PC-9 (cell line): ENCODE measurements at places on chromosomes 7 and 10. TPM values are rescaled to one million over a fixed set of nuclear protein-coding genes. Genes with fewer than 3 reads are reported as not detected.
A peak's percentile ranks its signal among the peaks of the same experiment; 100 is the strongest.

DNA sequence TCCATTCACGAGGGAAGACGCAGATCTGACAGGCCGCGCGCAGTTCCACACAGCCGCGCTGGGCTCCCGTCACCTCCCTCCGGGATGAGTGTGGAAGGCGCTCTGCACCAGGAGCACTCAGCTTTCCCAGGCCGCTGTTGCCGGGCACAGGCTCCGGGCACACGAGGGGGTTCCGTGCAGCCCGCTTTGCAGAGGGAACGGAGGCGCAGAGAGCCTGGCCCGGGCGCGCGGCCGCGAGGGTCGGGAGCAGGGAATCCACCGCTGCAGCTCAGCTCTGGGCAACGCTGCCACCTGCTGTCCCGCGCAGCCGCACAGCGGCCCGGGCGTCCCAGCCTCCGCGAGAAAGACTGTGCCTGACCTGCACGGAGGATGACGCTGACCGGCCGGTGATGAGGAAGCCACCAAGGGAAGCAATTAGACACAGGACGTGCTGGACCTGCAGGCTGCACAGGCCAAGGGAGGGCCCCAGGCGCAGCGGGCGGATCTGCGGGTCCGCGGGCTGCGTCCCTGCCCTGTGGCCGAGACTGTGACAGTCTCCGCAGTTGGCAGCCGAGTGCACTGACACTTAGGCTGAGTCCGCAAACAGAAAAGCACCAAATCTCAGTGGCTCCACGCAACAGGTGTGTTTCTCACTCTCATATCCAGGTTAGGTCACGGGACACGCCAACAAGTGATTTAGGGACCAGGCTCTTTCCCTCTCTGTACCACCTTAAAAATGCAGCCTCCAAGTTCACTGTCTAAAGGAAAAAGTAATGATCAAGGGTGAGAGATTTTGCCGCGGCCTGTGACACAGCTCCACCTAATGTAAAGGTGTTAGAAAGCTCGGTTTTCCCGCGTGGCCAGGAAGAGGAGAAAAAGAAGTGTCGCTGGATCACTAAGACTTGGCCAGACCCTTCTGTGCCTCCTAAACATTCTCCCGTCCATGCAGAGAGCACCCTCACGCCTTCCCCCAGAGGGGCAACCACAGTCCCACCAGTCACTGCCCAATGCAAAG is 94.5 kb downstream of the SEC61G start:
- no peaks in the 10 kb centered on the region for H3K4me1 ChIP-seq
- DNase-seq: peak; percentile 54
- peaks cover 83% of the 10 kb centered on the region for H3K27me3 ChIP-seq
- peak overlapping the region; percentile 41; the same call in 1 of the 2 replicates for H3K4me3 ChIP-seq
- H3K27ac ChIP-seq: no peak overlapping the region

Gene COL17A1
- total RNA-seq: 31.6 and 41.3 TPM in 2 replicates

- H3K4me1 ChIP-seq: no peaks in the 10 kb centered on the region
- H3K36me3 ChIP-seq: no peaks in the 10 kb centered on the region
- no peak overlapping the region for H3K4me3 ChIP-seq
- no peak for DNase-seq
These were observed 26.5 kb upstream of the BET1 start for GRCh38 chr7:94030634-94031033.

DNA sequence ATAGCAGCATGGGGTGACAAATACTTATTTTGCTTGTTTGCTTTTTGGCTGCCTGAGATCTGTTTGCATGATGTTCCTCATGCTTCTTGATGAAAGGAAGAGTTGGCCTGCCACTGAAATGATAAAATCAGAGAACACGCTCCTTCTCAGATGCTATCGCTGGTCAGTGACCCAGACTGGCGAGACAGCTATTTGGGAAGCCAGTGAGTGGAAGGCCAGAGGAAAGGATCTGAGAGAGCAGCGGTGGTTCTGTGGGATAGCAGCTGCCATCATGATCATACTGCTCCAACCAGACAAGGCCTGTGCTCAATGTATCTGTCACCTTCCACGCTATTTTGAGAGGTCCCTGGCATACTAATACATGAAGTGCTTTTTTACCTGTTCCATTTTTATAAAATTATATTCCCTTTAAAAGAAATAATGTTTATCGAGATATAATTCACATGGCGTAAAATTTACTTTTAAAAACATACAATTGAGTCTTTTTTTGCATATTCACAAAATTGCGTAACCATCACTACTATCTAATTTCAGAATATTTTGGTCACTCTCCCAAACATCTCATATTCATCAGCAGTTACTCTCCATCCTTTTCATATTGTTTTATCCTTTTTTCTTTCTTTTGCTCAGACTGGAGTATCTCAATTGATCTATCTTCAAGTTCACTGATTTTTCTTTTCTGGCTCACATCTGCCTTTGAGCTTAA is 695.1 kb downstream of the TNS3 start:
- H3K4me3 ChIP-seq: no peak overlapping the region
- H3K27ac ChIP-seq: no peak overlapping the region
- no peaks in the 10 kb centered on the region for H3K36me3 ChIP-seq
- no peaks in the 10 kb centered on the region for H3K27me3 ChIP-seq

DNA sequence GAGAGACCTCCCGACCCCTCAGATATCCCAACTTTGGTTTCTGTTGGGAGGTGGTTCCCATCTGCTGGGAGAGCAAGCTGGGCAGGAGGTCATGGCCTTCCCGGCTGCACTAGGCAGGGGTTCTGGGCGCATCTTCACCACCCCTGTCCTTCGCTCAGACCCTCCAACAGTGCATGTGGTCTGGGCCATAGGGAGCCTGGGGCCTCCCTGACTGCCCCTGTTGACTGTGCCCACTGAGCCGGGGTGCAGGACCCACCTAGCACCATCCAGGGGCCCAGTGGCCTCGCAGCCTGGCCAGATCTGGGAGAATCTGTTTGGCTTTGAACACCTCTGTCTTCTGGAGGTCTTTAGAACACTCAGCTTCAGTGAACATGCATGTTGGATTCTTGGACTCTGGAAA is 18.7 kb upstream of the INMT start:
- peaks cover 94% of the 10 kb centered on the region for H3K27me3 ChIP-seq
- no peak for DNase-seq
- no peaks in the 10 kb centered on the region for H3K36me3 ChIP-seq
- no peak overlapping the region for H3K4me3 ChIP-seq
- no peak overlapping the region for H3K27ac ChIP-seq

Gene PNLIPRP3
- not detected in 2 replicates for total RNA-seq

DNA sequence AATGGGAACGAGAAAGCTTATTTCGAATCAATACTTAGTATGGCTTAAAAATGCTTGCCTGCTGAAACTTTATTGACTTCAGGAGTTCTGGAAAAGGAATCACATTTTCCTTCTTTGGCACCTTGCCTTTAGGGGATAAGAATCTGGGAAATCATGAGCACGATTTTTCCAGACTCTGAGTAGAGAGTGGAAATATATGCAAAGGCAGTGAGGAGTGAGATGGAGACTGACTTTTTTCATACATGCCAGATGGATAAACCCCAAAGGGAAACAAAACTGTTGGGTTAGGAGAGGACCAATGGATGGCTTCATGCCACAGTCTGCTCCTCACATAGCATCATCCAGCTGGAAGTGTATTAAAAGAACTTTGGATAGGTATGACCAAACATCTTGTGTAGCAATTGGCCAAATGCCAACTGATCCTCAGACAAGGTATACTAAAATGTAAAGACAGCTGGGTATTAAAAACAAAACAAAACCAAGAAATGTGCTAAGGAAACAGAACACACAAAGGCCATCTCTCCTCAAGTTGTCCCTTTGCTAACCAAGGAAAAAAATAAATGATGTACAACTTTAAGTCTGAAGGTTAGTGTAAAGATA is 1.7 kb downstream of the COL28A1 start:
- no peaks in the 10 kb centered on the region for H3K4me1 ChIP-seq
- H3K27me3 ChIP-seq: no peaks in the 10 kb centered on the region
- H3K36me3 ChIP-seq: no peaks in the 10 kb centered on the region
- no peak overlapping the region for H3K27ac ChIP-seq
- no peak for DNase-seq

- H3K27me3 ChIP-seq: no peaks in the 10 kb centered on the region
- peaks cover 29% of the 10 kb centered on the region for H3K4me1 ChIP-seq
- no peaks in the 10 kb centered on the region for H3K36me3 ChIP-seq
These were observed 111.1 kb upstream of the AFAP1L2 start for GRCh38 chr10:114515298-114515914.

- peaks cover 36% of the 10 kb centered on the region for H3K4me1 ChIP-seq
These were observed 4.4 kb upstream of the SEMA3C start for GRCh38 chr7:80923211-80923612.

Gene COL28A1
- 0.83 and 2.2 TPM in 2 replicates for total RNA-seq

GRCh38 chr7:138247568-138248333 is 171.5 kb downstream of the AKR1D1 start:
- H3K27ac ChIP-seq: no peak overlapping the region
- H3K4me3 ChIP-seq: no peak overlapping the region
- H3K4me1 ChIP-seq: no peaks in the 10 kb centered on the region
- H3K36me3 ChIP-seq: no peaks in the 10 kb centered on the region

Gene AOAH
- not detected in 2 replicates for total RNA-seq

DNA sequence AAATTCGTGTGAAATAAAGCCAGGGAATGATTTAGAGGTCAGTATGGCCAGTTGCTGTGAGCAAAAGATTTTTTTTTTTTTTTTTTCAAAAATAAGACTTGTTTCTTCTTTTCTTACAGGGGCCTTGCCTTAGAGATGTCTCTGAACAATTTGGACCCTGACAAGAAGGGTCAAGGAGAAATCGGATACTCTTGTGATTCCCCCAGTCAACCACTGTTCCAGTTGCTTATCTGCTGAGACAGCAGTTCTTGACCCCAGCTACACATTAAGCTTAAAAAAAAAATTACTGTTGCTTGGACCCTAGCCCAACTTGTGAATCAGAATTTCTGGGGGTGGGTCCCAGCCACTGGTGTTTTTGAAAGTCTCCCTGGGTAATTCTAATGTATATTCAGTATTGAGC is 12.0 kb upstream of the FMC1 start:
- H3K27me3 ChIP-seq: no peaks in the 10 kb centered on the region
- no peak overlapping the region for H3K4me3 ChIP-seq
- no peak overlapping the region for H3K27ac ChIP-seq
- no peaks in the 10 kb centered on the region for H3K4me1 ChIP-seq
- DNase-seq: no peak

- peak overlapping the region; percentile 99 for H3K27ac ChIP-seq
- H3K4me1 ChIP-seq: peaks cover 50% of the 10 kb centered on the region
- H3K4me3 ChIP-seq: peak overlapping the region; percentile 38; the same call in 1 of the 2 replicates
- peak; percentile 85 for DNase-seq
- H3K27me3 ChIP-seq: no peaks in the 10 kb centered on the region
These were observed 22.6 kb upstream of the AKR1C3 start for GRCh38 chr10:5071411-5072198.

Gene TRPV5
- total RNA-seq: not detected in 2 replicates

DNA sequence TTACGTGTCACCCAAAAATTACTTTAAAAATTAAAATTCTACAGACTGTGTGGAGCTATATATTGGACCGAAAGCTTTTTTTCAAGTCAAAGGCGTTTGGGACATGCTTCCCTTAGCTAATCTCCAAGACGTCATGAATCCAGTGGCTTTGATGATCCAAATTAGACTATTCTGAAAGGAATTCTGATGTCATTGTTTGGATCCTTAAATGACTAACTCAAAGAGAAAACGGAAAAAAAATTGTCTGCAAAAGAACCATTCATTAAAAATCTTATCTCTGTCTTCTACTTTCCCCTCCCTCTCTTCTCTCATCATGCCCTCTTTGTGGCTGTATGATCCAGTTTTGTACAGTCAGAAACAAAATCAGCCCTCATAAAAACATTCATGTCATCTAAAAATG is 161.8 kb downstream of the ETV1 start:
- no peak for DNase-seq
- H3K27me3 ChIP-seq: no peaks in the 10 kb centered on the region
- no peaks in the 10 kb centered on the region for H3K4me1 ChIP-seq
- H3K4me3 ChIP-seq: no peak overlapping the region
- H3K27ac ChIP-seq: no peak overlapping the region
- H3K36me3 ChIP-seq: no peaks in the 10 kb centered on the region

Gene ATG9B
- total RNA-seq: 9.7 and 13.7 TPM in 2 replicates

Gene C7orf57
- total RNA-seq: 0.90 and 2.5 TPM in 2 replicates

DNA sequence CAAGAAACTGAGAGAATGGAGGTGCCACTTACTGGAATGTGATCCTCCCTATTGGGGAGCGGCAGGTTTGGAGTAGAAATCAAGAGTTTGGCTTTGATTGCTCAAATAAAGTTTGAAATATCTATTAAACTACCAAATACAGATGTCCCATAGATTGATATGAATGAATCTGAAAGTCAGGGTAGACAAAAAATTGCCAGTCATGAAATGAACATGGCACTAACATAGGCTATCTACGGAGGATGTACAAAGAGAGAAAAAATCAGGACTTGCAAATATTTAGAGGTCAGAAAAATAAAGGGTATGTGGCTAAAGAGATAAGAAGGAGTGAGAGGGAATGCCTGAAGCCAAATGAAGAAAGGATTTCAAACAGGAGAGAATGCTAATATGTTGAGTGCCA is 119.9 kb downstream of the PCDH15 start:
- H3K27me3 ChIP-seq: no peaks in the 10 kb centered on the region
- no peak overlapping the region for H3K27ac ChIP-seq

Gene CUTC
- total RNA-seq: 7.6 and 9.2 TPM in 2 replicates

- H3K4me3 ChIP-seq: no peak overlapping the region
- H3K27ac ChIP-seq: no peak overlapping the region
- H3K36me3 ChIP-seq: no peaks in the 10 kb centered on the region
- DNase-seq: no peak
- H3K27me3 ChIP-seq: peaks cover 8% of the 10 kb centered on the region; the same call in 1 of the 2 replicates
- no peaks in the 10 kb centered on the region for H3K4me1 ChIP-seq
These were observed 5.2 kb upstream of the NPSR1 start for GRCh38 chr7:34652809-34653208.

- H3K27ac ChIP-seq: no peak overlapping the region
- H3K4me1 ChIP-seq: no peaks in the 10 kb centered on the region
- H3K27me3 ChIP-seq: no peaks in the 10 kb centered on the region
These were observed 109.1 kb upstream of the ZNF438 start for GRCh38 chr10:31140716-31141115.

GRCh38 chr10:132624847-132625471 is 87.4 kb downstream of the INPP5A start:
- DNase-seq: no peak
- H3K36me3 ChIP-seq: no peaks in the 10 kb centered on the region
- H3K27me3 ChIP-seq: no peaks in the 10 kb centered on the region
- H3K4me3 ChIP-seq: no peak overlapping the region

DNA sequence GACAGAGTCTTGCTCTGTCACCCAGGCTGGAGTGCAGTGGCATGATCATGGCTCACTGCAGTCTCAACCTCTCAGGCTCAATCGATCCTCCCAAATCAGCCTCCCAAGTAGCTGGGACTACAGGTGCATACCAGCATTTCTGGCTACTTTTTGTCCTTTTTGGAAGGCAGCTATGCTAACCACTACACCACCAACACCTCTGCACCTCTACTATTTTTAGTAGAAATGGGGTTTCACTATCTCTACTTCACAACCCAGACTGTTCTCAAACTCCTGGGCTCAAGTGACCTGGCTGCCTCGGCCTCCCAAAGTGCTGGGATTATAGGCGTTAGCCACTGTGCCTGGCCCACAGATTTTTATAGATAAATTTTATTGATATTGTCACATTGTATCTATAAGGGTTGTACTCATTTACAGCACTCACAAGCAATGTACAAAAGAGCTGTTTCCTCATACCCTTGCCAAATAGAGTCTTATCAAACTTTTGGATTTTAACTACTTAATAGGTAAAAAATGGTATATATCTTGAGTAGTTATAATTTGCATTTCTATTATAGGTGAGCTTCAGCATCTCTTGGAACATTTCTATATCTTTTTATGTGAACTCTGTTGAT is 23.7 kb downstream of the PRR15 start:
- no peaks in the 10 kb centered on the region for H3K4me1 ChIP-seq
- no peaks in the 10 kb centered on the region for H3K27me3 ChIP-seq
- H3K4me3 ChIP-seq: no peak overlapping the region
- DNase-seq: no peak
